Ammon's horn (tissue), 1 donor: ENCODE measurements at places on chromosomes 12 and 14.

- DNase-seq = peak; percentile 83
These were observed 24.8 kb upstream of the YY1 start for GRCh38 chr14:100213956-100214769.

DNA sequence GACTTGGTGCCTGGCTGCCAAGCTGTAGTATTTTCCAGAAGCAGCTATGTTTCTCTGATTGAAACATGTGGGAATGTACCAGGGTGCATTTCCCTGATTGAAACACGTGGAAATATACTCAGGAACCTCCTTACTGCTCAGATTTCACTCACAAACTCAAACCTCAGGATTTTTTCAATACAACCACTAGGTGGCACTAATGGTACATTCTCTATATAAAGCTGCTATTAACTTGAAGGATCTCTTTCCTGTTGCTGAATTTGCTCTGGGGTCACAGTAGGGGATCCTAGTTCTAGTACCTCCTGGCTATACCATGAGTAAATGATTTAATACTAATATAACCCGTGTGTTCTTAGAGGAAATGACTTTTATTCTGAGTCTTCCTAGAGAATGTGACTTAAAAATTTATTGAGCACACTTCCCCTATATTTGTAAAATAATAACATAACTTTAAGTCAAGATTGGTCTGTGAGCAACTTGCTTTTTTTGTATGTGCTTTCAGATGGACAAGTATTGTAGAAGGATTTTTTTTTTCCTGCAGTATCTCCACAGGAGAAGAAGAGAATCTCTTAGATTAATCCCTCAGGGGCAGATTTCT lies 173.8 kb upstream of the MIS18BP1 start:
- DNase-seq = peak; percentile 51

- DNase-seq = peak; percentile 64
These were observed 3.1 kb downstream of the MAP3K12 start for GRCh38 chr12:53495903-53496751.

DNA sequence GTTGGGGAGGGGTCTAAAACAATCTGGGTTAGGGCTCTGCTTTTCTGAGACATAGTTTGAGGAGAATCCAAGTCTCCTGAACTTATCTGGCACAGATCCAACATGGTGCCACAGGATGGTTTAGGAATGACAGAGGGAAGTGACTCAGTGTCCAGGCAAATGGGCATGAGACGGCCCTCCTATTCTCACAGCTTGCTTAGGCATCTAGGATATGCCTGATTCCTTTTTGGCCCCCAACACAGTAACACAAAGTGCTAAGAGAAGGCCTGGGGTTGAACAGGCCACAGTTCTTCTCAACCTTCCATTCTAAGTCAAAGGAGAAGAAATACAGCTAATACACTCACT lies 117.7 kb downstream of the ZFP36L1 start:
- no peak for DNase-seq

DNA sequence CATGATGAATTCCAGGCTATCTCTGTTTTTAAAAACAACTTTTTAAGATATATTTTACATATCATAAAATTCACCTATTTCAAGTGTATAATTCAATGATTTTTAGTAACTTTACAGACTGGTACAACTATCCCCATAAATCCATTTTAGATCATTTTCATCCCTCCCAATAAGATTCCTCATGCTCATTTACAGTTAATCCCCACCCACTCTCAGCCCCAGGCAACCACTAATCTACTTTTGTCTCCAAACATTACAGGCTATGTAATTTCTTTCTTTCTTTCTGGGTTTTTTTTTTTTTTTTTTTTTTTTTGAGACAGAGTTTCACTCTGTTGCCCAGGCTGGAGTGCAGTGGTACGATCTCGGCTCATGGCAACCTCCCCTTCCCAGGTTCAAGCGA lies 81.3 kb downstream of the DNAI7 start:
- no peak for DNase-seq

- DNase-seq = no peak
These were observed 756.5 kb upstream of the LRFN5 start for GRCh38 chr14:40850191-40850590.
